ENCODE measurements at places on chromosomes 5 and 9.

- DNase-seq, result no peak
Measured at GRCh38 chr9:69396759-69397158, 71.7 kb downstream of the ENTREP1 start.

DNA sequence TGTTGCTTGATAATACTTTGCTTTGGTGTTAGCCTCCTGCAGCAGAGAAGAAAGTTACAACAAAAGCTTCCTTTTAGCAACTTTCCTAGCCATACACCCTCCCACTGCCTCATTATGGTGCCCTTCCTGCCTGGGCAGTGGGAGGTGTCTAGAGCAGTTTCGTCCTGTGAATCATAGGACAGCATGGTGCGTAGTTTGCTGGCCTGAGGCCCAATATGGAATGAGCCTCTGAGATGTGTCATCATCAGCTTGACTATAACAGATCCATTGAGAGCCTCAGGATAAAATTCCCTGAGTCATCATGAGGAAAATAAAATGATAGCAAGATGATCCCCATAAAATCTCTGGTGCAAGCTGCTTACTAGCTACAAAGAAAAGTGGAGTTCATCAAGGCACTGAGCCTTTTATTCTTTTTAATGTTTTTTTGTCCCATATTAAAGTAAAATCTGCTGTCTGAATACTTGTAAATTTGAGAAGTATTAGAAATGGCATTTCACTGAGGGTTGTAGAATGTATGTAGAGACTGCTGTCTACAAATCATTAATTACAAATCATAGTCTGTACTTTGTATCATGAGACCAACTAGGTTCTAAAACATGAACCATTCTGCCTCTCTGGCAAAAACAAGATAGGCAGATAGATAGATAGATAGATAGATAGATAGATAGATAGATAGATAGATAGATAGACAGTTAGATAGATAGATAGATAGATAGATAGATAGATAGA lies 303.0 kb upstream of the PDE4D start:
- no peak for DNase-seq

DNA sequence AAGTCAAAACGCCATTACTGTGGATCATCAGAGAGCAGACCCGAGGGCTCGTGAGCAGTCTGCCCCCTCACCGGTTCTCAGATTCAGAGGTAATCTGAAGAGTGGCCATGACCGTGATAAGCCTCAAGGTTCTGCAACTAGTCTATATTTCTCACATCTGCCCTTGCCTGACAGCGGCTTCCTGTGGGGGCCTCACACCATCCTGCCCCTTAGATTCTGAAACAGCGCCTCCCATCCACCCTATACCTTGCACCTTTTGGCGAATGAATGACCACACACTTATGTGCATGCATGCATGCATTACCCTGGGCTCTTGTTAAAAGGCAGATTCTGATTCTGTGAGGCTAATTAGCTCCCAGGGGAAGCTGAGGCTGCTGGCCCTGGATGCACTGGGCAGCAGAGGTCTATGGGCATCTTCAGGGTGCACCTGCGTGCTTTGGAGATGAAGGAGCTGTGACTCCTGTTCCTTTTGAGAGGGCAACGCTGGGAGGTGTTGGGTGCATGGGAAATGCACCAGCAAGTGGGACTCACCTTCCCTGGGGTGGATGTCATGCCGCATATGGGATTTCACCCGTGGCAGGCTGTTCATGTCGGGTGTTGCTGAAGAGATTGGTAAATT lies 7.8 kb upstream of the GADD45G start:
- no peak for DNase-seq

DNA sequence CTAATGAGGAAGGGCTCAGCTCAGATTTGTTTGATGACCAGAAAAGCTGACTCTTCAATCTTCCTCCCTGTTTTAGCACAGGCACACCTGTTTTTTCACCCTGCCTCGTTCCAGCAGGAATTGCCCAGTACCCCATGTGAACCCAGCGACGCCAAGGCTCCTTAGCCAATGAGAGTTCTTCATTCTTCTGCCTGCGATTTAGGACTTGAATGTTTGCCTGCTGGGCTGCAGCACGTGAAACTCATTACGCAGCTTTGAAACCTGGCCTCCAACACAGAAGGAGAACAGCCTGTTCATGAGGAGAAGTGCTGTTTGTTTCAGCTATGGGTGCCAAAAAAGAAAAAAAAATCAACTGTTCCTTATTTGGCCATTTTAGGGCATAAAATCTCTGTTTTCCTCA lies 315.5 kb downstream of the TRPM3 start:
- DNase-seq, result peak; percentile 9

DNA sequence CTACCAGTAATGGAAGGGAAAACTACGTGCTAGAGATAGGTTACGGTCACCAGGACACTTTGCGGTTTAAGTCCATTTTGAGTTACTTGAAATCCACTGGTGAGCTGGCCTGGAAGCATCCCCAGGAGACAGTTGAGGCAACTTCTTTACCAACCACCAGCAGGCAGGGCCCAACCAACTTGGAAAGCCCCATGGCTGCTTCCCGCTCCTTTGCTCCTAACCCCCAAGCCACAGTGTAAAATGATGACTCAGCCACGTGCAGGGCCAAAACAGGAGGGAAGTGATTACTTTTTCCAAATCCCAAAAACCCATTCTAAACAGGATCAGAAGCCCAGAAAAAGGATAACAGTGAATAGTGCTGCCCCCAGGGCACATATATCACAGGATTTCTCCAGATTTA lies 87.4 kb downstream of the PAX5 start:
- DNase-seq, result no peak

DNA sequence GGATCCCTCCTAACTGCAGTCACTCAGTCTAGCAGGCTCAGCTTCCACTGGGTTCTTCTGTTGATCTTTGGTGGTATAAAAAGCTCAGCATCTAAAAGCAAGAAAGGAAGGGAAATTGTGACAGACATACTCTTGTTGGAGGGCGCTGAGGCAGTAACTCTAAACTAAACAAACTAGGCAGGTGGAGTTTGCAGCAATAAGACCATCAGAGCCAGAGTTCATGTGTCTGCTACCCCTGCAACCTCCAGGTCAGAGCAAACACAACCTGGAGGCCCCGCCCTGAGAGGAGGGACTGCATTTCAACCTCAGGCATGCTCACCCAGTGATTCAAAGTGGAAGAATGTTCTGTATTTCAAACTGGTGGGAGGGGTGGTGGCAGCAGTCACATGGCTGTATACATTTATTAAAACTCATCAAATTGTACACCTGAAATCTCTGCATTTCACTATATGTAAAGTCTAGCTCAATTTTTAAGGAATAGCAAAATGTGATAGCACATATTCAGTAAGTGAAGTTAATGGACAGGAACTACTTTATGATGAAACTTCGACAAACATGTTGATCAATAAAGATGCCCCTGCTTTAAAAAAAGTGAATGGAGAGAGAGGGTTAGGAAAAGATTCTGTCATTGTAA lies 7.1 kb downstream of the ACTL7A start:
- DNase-seq, result no peak

- DNase-seq, result no peak
Measured at GRCh38 chr5:138686668-138687067, 66.6 kb upstream of the CTNNA1 start.

GRCh38 chr5:3393920-3394597 lies 201.6 kb upstream of the IRX1 start:
- DNase-seq, result no peak

DNA sequence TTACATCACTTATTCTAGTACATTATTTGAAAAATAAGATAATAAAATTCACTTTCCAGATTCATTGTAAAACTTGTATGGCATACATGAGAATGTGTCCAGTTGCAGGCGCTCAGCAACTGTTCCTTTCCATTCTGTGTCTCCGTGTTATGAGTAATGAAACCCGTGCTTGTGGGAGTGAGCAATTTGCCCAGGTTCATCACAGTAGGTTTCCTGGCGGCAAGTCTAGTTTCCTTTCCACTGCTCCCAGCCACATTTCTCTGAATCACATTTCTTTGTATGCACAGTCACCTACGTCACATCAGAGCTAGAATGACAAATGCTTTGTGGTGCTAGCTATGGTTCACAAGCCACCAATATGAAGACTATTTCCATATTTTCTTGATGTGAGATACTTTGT lies 39.9 kb downstream of the MOCS2 start:
- DNase-seq, result no peak

DNA sequence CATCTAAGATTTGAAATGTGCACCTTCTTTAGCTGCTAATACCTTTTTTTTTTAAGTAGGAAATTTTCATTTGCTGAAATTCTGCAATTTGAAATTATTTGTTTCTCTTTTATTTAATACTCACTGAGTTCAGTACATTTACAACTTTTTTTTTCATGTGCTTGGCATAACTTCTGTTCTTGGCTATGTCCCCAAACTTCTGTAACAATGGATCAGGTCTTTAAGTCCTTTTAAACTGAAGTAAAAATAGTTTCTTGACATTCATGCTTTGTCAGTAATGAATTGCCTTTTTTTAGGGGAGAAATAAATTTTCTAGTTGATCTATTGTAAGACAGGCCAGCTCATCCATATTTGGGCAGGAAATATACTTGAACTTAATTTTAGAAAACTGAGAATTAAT lies 41.5 kb downstream of the EDIL3 start:
- no peak for DNase-seq

DNA sequence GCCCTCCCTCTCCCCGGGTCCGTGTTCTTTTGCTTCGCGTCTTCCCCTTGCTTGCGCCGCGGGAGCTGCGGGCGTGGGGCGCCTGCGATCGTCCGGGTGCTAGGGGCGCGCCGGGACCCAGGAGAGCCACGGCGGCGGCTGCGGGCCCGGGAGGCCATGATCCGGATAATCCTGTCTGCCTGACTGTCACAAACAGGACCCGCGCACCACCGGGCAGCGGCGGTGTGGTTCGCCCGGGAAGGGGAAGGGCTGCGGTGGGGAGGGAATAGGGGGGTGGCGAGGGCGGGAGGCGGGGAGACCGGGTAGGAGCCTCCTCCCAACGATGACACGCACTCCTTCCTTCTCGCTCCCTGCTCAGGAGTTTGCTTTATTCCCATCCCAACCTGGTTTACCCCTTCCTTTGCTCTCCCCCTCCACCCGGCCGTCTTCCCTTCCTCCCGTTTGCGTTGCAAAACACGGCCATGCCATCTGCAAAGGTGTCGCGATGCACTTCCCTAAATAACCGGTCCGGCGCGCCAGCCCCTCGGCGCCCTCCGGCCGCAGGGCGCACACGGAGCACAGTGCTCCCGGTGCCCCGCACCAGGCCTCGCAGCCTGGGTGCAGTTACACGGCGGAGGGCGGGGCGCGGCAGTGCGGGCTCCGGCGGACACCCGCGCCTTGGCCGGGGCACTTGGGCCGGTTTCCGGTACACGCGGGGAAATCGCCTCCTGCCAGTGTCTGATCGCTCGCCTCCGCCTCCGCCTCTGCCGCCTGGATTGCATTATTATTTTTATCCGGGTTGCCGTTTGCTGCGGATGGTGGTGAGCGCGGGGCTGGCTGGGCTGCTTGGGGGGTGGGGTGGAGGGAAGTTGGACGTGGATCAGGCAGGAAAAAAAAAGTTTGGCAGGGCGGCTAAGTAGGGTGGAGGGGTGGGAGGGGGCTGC lies 1.5 kb downstream of the SMARCA2 start:
- no peak for DNase-seq

GRCh38 chr9:7974335-7974960 lies 174.9 kb upstream of the DMAC1 start:
- no peak for DNase-seq

DNA sequence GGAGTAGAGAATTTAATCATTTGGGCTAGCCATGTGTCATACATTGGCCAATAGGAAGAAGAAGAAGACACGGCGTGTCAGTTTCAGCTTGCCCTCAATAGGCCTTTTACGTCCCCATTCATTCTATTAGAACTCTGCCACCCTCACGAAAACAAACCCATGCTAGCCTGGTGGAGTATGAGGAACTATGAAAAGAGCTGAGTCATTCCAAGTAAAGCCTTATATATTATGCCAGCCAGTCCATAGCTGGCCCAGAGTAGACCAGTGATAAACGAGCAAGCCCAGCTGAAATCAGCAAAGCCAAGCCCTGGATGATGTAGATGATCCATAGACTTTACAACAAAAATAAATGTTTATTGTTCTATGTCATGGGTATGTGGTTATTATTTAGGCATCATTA lies 895.1 kb downstream of the TLE1 start:
- DNase-seq, result no peak

DNA sequence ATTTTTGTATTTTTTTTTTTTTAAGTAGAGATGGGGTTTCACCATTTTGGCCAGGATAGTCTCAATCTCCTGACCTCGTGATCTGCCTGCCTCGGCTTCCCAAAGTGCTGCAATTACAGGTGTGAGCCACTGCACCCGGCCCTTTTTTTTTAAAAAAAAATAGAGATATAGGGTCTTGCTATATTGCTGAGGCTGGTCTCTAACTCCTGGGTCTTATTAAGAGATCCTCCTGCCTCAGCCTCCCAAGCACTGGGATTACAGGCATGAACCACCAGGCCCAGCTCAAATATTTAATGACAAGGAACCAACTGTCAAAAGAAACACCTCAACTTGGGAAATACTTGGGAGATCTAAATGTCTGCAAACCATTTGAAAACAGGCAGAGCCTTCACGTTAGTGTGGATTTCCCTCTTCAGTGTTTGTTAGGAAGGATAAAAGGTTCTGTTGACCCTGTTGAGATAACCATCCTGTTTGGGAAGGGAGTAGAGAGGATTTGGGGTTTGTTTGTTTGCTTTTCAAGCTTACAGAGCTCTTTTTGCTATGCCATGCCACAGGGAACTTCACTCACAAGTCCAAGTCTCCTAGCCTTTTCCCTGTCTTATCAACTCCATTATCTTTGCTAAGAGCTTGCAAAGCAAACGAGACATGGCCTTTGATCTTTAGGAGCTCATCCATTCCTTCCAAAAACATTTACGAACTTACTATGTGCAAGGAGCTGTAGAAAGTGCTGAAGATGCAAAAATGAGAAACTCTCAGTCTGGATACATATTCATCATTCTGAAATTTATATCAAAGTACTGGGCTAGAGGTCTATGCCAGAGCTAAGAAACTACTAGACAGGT lies 7.5 kb downstream of the FAXDC2 start:
- no peak for DNase-seq

- DNase-seq, result no peak
Measured at GRCh38 chr9:105128908-105129600, 115.4 kb upstream of the SLC44A1 start.

GRCh38 chr5:60972231-60972630 lies 27.2 kb downstream of the NDUFAF2 start:
- no peak for DNase-seq

GRCh38 chr9:133051966-133052539 lies 9.7 kb upstream of the CEL start:
- no peak for DNase-seq

DNA sequence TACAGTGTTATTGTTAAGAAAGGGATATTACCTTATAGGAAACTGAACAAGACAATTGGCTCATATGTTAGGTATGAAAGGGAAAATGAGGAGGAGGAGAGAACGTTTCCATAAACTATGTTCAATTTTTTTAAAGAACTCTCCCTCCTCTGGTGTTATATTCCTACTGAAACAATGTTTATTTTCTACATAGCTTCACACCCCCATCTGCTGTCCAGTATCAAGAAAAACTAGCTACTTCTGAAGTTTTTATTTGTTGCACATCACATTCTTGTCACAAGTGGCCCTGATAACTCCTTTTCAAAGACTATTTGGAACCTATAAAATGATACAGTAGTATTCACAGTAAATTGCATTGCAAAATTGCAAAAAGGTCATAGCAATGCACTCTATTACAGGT lies 223.4 kb upstream of the FAM174A start:
- no peak for DNase-seq

- no peak for DNase-seq
Measured at GRCh38 chr5:11292648-11293356, 531.8 kb upstream of the DAP start.
